Lung (tissue), 17 donors: ENCODE measurements at places on chromosomes 16 and 17. TPM values are rescaled to one million over a fixed set of nuclear protein-coding genes. Genes with fewer than 3 reads are reported as not detected.

Gene CMTM2
- 2.2 TPM for total RNA-seq

- no peak overlapping the region for H3K27ac ChIP-seq
- no peaks in the 10 kb centered on the region for H3K36me3 ChIP-seq
- H3K4me1 ChIP-seq = no peaks in the 10 kb centered on the region
- DNase-seq = no peak
- no peaks in the 10 kb centered on the region for H3K27me3 ChIP-seq
- H3K4me3 ChIP-seq = no peak overlapping the region
Measured at GRCh38 chr17:72789711-72790110, 302.8 kb downstream of the SLC39A11 start.

DNA sequence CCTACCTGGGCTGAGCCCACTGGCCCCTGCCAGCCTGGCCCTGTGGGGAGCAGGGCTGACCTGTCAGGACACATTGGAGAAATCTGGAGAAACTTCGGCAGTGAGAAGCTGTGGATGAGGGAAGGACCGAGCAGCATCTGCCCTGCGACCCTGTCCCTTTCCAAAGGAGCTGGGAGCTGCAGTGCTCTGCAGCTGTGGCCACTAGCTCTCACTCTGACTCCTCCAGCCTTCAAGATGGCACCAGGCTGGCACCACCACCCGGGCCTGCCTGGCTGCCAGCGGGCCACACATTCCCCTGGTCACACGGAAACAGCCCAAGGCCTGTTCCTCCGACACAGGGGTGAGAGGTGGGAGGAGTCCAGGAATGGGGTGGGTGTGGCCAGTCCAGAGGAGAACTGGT, 30.1 kb downstream of the CD300LG start:
- H3K27ac ChIP-seq = no peak overlapping the region
- no peak overlapping the region for H3K4me3 ChIP-seq

DNA sequence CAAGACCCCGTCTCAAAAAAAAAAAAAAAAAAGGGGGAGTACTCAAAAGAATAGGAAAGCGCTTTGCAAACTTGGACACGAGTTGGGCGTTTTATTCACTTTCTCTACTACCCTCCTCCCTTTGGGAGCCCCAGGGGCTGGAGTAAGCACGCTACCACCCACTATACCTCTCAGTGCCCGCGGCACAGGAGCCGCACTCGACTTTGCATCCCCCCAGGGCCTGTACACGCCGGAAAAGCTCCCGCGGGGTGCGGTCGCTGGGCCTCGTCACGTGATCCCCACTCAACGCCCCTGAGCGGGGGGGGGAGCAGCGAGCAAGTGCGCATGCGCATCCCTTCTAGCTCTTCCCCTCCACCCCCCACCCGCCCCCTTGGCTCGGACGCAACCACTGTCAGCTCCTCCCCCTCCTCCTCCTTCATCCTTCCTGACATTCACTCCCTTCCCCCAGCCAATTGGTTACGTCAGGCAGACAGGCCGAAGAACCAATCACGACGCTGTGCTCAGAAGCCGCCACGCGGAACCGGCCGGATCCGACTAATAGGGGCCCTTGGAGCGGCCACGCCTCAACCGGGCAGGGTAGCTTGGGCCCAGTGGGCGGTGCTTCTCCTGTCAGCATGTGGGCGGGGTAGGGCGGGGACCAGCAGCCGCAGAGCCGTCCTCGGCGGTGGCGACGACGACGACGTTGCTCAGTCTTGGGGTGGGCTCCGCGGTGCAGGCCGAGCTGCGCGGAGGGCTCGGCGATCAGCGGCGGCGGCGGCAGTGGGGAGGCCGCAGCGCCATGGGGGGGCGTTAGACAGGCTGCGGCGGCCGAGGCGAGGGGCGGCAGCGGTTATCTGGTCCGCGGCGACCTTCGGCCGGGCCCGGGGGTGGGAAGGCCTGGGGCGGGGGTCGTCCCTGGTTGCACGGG, at the start of gene HAPSTR1:
Gene HAPSTR1 (plus strand): TSS at position 685 of the 907 bp plus-strand sequence. CDS start 401 bp downstream, outside the sequence.
- DNase-seq = peak; percentile 100
- H3K4me3 ChIP-seq = peak within 1 kb of the TSS; percentile 100
- H3K27me3 ChIP-seq = no peaks in the 10 kb centered on the region

DNA sequence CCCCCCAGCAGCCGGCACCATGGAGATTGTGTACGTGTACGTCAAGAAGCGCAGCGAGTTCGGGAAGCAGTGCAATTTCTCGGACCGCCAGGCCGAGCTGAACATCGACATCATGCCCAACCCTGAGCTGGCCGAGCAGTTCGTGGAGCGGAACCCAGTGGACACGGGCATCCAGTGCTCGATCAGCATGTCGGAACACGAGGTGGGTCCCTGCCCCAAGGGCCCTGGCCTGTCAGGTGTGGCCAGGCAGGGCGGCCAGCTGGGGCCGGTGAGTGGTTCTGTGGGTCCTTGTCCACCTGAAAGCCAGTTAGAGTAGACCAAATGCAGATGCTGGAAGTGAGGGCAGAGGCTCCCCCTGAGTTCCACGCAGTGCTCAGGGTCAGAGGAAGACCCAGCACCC, 7.8 kb downstream of the DNAI2 start:
- H3K27ac ChIP-seq = no peak overlapping the region
- DNase-seq = no peak
- no peak overlapping the region for H3K4me3 ChIP-seq

- no peak overlapping the region for H3K4me3 ChIP-seq
- no peak overlapping the region for H3K27ac ChIP-seq
- H3K36me3 ChIP-seq = no peaks in the 10 kb centered on the region
- no peak for DNase-seq
Measured at GRCh38 chr16:20871258-20871657, 28.9 kb downstream of the DCUN1D3 start.
